ENCODE measurements at places on chromosomes 11 and 22. TPM values are rescaled to one million over a fixed set of nuclear protein-coding genes. Genes with fewer than 3 reads are reported as not detected.

DNA sequence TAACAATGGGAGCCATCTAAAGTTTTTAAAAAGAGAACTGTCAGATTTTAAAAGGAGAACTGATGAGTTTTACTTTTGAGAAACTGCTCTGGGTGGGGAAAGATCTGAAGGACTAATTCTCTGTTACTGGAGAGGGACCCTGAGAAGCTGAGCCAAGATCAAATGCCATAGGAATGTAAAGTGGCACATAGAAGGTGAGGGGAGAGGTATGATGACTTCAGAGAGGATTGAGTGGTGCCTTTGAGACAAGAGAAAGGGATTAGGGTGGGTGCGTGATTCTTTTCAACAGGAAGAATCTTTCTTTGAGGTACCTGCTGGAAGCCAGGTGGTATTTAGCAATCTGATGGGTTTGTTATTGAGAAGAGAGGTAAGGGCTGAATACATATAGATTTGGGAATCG lies 9.0 kb downstream of the CRKL start:
- no peak for DNase-seq

GRCh38 chr11:123438131-123438627 lies 8.1 kb downstream of the GRAMD1B start:
- no peak for DNase-seq

DNA sequence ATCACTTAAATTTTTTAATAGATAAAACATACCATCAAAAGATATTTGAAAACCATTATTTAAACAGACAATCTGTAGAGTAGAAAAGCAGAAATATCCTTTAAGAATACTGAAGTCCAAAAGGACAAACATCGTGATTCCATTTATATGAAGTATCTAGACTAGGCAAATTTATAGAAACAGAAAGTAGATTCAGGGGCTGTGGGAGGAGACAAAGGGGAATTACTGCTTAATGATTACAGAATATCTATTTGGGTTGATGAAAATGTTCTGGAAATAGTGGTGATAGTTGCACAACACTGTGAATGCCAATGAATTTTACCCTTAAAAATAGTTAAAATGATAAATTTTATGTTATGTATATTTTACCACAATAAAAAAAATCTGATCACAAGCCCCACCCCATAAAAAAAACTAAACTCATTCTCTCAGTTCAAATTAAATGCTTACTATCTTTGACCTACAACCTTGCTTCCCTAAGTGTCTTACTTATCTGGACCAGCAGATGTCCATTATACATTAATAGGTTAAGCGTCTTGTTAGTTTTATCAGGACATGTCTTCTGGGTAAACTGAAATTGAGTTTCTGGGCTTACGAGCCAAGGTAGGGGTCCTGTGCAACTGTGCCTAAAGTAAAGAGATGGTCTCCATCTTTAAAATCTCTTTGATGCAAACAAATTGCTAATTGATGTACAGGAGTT lies 86.3 kb downstream of the FCHSD2 start:
- DNase-seq, result no peak

GRCh38 chr22:50628543-50629134 lies 687 bp upstream of the ARSA start:
- DNase-seq, result no peak

DNA sequence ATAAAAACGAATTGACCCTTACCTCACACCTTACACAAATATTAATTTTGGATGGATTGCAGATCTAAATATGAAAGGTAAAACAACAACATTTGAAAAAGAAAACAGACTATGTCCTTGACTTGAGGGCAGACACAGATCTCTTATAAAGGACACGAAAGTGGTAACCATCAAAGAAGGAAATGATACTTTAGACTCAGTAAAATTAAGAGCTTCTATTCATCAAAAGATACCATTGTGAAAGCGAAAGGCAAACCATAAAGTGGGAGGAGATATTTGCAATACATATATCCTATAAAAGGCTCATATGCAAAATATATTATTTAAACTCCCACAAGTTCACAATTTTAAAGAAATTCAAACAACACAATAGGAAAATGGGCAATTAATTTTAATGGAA lies 5.0 kb downstream of the HEPACAM start:
- DNase-seq, result no peak

DNA sequence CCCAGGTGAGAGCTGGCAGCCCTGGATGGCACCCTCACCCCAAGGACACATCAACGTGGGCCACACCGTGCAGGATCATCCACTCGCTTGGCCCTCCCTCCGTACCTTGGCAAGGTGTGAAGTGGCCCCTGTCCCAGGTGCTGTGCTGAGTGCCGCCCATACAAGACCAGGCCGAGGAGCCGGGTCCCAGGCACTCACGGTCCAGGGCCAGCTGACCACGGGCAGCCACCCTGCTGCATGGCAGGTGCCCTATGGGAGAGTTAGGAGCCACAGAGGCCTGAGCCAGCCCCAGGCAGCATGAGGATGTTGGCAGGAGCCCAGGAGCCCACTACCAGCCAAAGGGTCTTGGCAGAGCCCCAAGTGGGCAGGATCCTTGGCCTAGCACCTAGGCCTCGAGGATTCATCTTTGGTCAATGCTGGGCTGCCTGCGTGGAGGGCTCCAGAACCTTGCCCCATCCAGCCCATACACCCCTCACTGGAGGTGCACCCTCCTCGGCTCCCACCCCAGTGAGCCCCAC lies 19.6 kb downstream of the RTN4R start:
- no peak for DNase-seq

- DNase-seq, result no peak
Observed at GRCh38 chr11:77866336-77866735, 45.4 kb downstream of the AAMDC start.

GRCh38 chr11:99279266-99279665 lies 258.5 kb downstream of the CNTN5 start:
- DNase-seq, result no peak

DNA sequence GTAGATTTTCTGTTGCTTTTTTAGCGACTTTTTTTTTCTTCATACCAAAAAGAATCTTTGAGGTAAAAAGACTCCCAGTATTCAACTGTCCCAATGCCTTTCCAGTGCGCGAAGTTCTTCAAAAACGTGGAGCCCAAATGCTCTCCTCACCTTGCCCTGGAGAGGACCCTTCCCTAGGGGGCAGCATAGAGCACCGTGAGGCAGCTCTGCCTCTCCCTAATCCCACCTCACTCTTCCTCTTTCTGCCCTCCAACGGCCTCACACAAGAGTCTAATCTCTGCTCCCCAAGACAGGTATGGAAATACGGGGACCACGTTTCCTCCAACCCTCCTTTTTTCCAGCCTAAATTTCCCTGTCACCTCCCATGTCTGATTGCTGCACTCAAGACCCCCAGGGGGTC lies 117.5 kb upstream of the ALX4 start:
- DNase-seq, result peak; percentile 53

The PIH1D2 gene
- total RNA-seq, result 0.19 TPM

The GP1BB gene
- 0.53 TPM for total RNA-seq

The KLHL35 gene
- 0.41 TPM for total RNA-seq

The INS gene
- total RNA-seq, result not detected

The NRIP3 gene
- total RNA-seq, result 29.1 TPM

The WNT11 gene
- total RNA-seq, result not detected

The CFAP300 gene
- total RNA-seq, result 2.1 TPM

The MYO18B gene
- 0.63 TPM for total RNA-seq
